ENCODE measurements at places on chromosomes 4 and X.

GRCh38 chr4:83779103-83780052 lies 243.5 kb downstream of the GPAT3 start:
- no peak for DNase-seq

- no peak for DNase-seq
Measured at GRCh38 chrX:17376431-17377077, 1.6 kb downstream of the NHS start.

DNA sequence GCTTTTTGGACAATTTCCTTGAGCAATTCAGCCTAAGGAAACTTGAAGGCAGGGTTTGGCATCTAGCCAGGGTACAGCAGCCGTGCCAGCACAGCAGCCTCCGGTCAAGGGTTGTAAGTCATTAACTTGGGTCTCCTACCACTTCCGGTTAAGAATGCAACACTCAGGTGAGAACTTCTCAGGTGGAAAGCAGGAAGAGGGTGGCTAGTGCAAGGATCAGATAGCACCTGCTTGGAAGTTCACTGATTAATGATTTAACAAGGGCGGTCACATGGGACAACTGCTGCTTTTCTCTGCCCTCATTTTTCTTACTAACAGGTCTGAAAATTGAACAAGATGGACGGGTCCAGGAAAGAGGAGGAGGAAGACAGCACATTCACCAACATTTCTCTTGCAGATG lies 30.1 kb upstream of the SCOC start:
- no peak for DNase-seq

GRCh38 chr4:42364266-42365053 lies 32.8 kb upstream of the SHISA3 start:
- no peak for DNase-seq

DNA sequence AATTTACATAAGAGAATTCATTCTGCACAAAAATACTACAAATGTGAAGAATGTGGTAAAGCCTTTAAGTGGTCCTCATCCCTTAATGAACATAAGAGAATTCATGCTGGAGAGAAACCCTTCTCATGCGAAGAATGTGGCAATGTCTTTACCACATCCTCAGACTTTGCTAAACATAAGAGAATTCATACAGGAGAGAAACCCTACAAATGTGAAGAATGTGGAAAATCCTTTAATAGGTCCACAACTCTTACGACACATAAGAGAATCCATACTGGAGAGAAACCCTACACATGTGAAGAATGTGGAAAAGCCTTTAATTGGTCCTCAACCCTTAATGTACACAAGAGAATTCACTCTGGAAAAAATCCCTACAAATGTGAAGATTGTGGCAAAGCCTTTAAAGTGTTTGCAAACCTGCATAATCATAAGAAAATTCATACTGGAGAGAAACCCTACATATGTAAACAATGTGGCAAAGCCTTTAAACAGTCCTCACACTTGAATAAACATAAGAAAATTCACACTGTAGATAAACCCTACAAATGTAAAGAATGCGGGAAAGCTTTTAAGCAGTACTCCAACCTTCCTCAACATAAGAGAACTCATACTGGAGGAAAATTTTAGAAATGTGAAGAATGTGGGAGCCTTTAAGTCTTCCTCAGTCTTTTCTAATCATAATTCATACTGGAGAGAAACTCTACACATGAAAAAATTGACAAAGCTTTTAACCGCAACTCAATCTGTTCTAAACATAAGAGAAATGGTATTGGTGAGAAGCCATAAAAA lies 37.4 kb downstream of the ZNF718 start:
- DNase-seq, result no peak

DNA sequence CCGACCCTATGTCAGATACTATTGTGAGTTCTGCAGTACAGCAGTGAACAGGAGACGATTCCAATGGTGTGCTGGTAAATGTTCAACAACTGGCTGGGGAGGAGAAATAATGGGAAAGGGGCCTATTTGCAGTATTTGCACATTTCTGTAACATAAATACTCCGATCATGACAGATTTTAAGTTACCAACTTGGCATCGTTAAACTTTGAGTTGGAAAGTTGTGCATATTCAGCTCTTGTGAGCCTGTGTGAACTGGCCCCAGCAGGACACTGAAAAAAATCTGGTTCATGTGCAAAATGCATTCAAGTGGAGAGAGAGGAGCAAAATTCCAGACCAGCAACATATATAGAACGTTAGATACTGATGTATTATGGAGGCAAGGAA lies 175.0 kb downstream of the MAPK10 start:
- no peak for DNase-seq

DNA sequence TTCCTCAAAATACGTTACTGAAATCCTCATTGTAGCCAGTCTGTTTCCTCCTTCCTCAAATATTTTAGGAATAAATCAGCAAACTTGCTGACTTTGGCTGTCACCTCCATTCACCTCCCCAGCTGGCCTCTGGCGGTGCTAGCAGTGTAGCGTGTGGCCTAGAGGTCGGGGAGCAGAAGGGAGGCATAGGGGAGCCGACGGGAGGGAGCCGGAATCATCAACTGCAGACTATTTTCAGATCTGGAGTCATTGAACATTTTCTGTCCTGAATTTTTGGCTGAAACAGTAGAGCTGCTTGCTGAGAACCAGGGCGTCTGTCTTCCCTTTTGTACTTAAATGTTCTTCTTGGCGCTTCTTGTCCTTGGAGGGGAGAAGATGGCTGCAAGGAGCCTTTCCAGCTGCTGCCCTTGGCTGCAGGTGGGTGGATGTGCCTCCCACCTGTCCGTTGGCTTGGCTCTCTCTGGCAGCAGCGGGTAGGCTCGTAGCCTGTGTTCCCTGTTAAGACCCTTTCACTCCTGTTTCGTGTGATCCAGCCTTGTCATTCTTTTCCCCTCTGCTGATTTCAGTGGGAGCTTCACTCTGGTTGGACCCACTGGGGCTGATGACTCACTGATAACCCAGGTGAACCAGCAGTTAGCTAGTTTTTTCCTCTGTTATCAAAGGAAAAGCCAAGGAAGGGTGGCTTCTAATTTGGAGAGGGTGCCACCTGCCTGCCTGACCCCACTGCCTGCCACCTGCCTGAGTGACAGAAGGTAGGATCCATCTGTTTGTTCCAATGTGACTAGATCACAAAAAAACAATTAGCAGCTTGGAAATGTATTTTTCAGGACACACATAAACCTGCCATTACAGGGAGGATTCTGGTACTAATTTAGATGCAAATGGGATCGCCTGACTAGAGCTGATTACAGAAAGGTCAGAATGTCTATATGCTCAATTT lies 135.9 kb downstream of the GATB start:
- no peak for DNase-seq

- no peak for DNase-seq
Measured at GRCh38 chr4:84666439-84666838, 83.5 kb downstream of the CDS1 start.

GRCh38 chrX:12874581-12874980 lies 7.7 kb downstream of the TLR7 start:
- no peak for DNase-seq

DNA sequence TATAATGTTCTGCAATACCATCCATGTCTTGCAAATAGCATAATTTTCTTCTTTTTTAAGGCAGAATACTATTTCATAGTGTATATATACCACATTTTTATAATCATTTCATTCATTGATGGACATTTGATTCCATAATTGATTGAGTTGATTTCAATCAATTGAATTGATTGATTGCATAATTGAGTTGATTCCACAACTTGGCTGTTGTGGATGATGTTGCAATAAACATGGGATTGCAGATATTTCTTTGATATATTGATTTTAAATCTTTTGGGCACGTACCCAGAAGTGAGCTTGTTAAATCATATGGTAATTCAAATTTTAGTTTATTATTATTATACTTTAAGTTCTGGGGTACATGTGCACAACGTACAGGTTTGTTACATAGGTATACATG lies 232.8 kb downstream of the GALNTL6 start:
- DNase-seq, result no peak

DNA sequence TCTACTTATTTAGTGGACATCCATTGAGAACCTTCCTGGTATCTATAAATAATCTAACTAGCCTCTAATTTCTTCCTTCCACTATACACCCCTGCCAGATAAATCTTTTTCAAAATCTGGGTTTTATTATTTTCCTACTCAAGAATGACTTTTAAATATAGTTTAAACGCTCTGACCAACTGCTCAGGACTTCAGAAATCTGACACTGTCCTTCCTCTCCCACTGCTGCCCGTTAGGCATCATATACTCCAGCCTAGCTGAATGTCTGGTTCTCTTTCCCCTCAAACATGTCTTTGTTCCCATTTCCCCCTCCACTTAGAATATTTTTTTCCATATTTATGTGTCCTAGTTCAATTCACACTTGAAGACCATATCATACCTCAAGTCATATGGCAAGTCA lies 35.2 kb upstream of the CBLL2 start:
- DNase-seq, result no peak

GRCh38 chrX:133085785-133086184 lies 11.1 kb downstream of the USP26 start:
- no peak for DNase-seq

DNA sequence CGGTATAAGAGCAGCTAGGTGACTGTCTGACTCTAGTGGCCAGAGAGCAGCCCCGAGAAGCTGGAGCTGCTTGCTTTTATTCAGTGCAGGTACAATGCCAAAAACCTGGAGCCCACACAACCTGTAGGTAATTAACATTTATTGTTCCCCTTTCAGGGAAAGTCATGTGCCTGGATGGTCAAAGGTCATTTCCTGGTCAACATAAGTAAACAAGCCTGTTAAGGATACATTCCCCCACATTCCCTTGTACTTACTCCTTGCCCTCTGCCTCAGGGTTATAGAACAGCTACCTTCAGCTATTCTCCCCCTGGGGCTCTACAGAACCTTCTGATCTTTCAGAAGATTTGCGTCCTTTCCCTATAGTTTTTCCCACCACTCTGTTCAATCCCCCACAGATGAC lies 253.4 kb downstream of the TMA16 start:
- DNase-seq, result no peak

GRCh38 chr4:90990284-90990683 lies 863.1 kb downstream of the CCSER1 start:
- DNase-seq, result no peak
